Activated gamma-delta T cell treated with anti-CD3 and anti-CD28 coated beads, Interleukin-2, amount 50 U/mL, for 16 hours (primary cell): ENCODE measurements at places on chromosomes 11 and 22.

DNA sequence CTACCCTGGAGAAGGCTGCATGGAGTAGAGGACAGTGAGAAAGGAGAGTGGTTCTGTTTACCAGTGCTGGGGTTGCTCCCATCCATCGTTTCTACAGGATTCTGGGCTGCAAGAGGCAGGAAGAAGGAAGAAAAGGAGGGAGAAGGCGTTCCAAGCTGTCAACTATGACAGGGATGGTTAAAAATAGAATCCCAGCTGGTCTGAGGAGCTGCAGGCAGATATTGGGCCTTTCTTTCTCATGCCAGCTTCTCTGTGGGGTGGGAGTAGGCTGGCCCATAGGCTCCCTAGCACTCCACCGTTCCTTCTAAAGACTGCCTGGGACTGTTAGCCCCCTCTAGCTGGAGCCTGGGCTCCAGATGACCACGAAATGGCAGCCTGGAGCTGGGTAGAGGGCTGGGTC is 13.6 kb downstream of the CCKBR start:
- no peak for DNase-seq

GRCh38 chr22:50190182-50190940 is 4.6 kb downstream of the TRABD start:
- peak; percentile 64 for DNase-seq

- DNase-seq, result no peak
Measured at GRCh38 chr22:20552443-20553401, 45.3 kb downstream of the MED15 start.

DNA sequence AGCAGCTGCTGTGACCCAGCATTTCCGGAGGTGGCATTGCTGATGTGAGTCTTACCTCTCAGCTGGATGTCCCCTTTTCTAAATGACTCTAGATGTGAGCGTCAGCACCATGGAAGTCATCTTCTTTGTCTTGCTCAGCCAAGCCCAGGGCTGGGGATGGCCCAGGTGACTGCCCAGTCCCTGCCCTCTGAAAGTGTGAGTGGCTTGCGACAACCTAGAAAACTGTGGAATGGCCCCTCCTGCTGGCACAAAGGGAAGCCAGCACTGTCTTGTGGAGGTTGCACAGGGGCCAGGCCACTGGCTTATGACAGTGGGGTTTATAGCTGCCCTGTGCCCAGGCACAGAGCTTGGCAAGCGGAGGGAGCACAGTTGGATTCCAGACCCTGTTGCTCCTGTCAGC is 6.2 kb downstream of the TUB start:
- no peak for DNase-seq

- DNase-seq, result no peak
Measured at GRCh38 chr11:127143251-127143650, 142.7 kb upstream of the KIRREL3 start.

DNA sequence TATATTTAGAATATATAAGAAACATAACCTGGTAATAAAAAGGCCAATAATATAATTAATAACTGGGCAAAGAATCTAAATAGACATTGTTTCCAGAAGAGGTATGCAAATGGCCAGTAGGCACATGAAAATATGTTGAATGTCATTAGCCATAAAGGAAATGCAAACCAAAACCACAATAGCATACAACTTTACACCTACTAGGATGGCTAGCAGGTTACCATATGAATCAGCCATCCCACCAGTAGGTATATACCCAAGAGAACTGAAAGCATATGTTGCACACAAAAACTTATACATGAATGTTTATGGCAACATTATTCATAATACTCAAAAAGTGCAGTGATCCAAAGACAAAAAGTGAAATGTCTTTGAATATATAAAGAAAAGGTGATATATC is 2.7 kb upstream of the OR2D2 start:
- DNase-seq, result no peak

- DNase-seq, result no peak
Measured at GRCh38 chr22:47623763-47624148, 861.3 kb downstream of the TBC1D22A start.

DNA sequence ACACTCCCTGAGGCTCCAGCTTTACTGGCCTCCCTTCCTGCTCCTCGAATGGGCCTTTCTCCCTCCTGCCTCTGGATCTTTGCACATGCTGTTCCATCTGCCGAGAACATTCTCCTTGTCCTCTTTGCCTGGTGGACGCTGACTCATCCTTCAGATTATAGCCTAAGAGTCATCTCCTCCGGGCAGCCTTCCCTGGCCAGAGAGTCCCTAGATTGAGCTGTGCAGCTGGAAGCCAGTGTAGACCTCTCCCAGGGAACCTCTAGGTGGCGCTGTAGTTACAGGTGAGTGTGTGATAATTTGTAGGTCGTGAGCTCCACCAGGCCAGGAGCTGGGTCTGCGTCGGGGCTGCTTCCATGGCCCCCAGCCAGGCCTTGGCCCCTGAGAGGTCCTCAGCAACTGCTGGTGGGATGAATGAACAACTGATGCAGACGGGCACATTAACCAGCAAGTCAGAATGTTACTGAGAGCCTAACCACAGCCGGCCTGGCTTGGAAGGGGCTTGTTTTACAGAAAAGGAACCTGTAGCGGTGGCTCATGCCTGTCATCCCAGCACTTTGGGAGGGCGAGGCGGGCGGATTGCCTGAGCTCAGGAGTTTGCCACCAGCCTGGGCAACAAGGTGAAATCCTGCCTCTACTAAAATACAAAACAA is 8.7 kb downstream of the PNPLA5 start:
- peak; percentile 17 for DNase-seq

DNA sequence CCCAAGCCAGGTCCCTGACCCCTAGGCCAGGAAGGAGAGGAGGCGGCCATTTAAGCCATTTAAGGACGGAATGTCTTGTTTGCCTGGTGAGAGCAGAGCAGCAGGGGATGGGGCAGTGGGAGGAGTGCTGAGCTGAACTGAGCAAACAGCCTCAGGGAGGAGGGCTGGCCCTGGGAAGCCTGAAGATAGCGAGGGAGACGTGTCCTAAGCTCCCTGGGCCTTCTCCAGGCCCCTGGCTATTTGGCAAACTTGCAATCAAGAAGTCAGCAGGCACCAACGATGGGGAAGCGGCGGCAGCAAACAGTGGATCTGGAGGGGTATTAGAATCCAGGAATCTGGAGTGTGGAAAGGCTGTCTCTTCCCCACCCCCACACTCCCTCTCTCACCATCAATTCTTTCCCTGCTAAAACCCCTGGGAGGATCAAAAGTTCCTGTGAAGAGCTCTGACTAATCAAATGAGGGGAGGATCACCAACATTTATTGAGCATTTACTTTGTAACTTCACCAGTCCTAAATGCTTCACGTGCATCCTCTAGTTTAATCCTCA is 8.8 kb downstream of the BCL9L start:
- no peak for DNase-seq

GRCh38 chr22:49877642-49878041 is 24.0 kb downstream of the ZBED4 start:
- DNase-seq, result no peak

- no peak for DNase-seq
Measured at GRCh38 chr11:7673724-7674434, 579 bp upstream of the CYB5R2 start.

DNA sequence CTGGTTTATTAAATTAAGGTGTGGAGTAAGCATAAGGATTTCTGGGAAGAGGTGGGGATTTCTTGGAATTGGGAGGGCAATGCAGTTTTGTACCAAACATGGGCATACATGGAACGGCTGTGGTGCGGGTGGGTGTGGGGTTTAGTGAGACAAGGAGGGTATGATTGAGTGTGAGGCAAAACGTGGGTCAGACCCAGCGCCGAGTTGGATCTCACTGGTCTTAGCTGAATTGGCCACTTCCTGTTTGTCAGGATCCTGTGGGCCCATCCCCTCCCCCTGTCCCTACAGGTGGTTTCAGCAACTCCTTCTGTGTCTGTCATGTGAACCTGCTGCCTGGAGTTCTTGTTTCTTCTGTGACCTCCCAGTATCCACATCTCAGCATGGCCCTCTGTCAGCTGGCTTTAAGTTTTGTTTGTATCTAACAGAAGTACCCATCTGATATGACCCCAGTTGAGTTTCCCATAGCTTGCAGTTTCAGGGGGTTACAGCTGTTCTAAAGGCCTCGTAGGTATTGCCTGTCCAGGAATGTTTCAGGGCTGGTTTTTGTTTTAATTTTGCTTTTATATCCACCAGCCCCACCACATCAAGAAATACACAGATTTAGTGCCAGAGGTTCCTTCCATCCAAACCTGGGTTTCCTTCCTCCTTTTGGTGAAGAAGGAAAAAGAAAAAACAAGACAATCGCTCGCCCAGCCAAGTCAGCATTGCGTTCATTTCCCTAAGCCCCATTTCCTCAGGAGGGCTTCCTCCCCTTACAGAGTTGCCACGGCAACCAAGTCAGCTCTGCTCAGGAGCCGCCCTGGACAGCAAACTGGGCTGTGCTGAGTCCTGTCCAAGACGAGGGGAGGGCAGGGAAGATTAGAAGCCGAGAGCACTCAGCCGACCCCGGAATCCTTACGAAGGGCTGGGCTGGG is 6.0 kb downstream of the APOL1 start:
- DNase-seq, result no peak

DNA sequence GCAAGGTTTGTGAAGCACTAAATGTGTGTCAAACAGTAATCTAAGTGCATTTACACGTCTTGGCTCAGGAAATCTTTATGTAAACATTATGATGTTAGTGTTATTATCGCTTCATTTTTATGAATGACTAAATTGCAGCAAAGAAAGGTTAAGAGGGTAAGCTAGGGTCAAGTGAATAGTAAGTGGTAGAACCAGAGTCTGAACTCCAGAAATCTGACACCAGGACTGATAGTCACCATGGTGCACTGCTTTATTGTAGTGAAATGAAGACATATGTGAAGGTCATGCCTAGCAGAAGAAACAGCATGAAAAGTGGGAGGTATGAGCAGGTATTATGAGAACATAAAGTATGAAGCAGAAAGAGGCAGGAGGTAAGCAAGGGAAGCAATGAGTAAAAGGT is 368.7 kb upstream of the TENM4 start:
- no peak for DNase-seq

DNA sequence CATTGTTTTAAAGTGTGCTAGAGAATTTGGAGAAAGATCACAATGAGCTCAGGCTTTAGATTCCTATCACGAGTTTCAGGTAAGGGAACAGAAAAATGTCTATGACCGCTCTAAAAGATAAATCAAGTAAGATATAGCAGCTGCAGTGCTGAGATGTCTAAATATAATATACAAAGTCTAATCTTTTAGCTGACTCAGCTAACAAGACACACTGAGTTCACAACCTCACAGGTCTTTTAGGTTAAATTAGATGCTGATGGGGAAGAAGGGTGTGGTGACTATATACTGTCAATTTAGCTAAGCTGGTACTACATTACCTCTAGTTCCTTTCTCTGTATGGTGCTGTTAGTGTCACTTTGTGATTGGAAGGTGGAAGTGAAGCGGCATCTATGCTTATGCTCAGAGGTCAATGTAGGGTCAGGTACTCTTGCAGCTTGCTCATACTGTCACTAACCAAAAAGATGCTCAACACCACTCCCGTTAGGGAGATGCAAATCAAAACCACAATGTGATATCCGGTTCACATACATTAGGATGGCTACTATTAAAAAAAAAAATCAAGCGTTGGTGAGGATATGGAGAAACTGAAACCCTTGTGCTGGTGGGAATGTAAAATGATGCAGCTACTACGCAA is 283.5 kb downstream of the SWAP70 start:
- no peak for DNase-seq

- DNase-seq, result no peak
Measured at GRCh38 chr11:64314146-64314804, 3.1 kb downstream of the TRMT112 start.
